ENCODE measurements at places on chromosomes 5 and 9.

- H3K27ac ChIP-seq: no peak overlapping the region
- no peaks in the 10 kb centered on the region for H3K4me1 ChIP-seq
- H3K36me3 ChIP-seq: peaks cover 2% of the 10 kb centered on the region
- H3K27me3 ChIP-seq: peaks cover 14% of the 10 kb centered on the region
- no peak for DNase-seq
- H3K4me3 ChIP-seq: no peak overlapping the region
These were observed 131.3 kb upstream of the CCDC180 start for GRCh38 chr9:97176206-97176605.

- H3K27ac ChIP-seq: no peak overlapping the region
- no peaks in the 10 kb centered on the region for H3K27me3 ChIP-seq
- no peak overlapping the region for H3K4me3 ChIP-seq
- no peaks in the 10 kb centered on the region for H3K4me1 ChIP-seq
- no peak for DNase-seq
These were observed 32.9 kb upstream of the JADE2 start for GRCh38 chr5:134492568-134492967.

GRCh38 chr9:128828719-128829452 is 708 bp downstream of the SPOUT1 start:
- DNase-seq: no peak
- H3K4me3 ChIP-seq: peak overlapping the region; percentile 99
- H3K27ac ChIP-seq: peak overlapping the region; percentile 91
- H3K27me3 ChIP-seq: no peaks in the 10 kb centered on the region

GRCh38 chr5:150129813-150130492 is 25.7 kb downstream of the PDGFRB start:
- no peak overlapping the region for H3K27ac ChIP-seq
- no peaks in the 10 kb centered on the region for H3K27me3 ChIP-seq
- peak; percentile 19 for DNase-seq
- no peaks in the 10 kb centered on the region for H3K36me3 ChIP-seq
- H3K4me3 ChIP-seq: no peak overlapping the region

GRCh38 chr5:164319161-164319560 is 813.7 kb downstream of the MAT2B start:
- no peak for DNase-seq
- H3K27ac ChIP-seq: no peak overlapping the region
- H3K4me3 ChIP-seq: no peak overlapping the region

- H3K27me3 ChIP-seq: peaks cover 3% of the 10 kb centered on the region
- H3K27ac ChIP-seq: no peak overlapping the region
- DNase-seq: no peak
- H3K4me1 ChIP-seq: peaks cover 16% of the 10 kb centered on the region
- H3K4me3 ChIP-seq: no peak overlapping the region
These were observed 6.8 kb upstream of the CLINT1 start for GRCh38 chr5:157865781-157866180.

GRCh38 chr5:34669931-34670516 is 13.9 kb downstream of the RAI14 start:
- no peak overlapping the region for H3K4me3 ChIP-seq
- no peak for DNase-seq
- H3K36me3 ChIP-seq: no peaks in the 10 kb centered on the region
- H3K27ac ChIP-seq: no peak overlapping the region
- no peaks in the 10 kb centered on the region for H3K4me1 ChIP-seq

DNA sequence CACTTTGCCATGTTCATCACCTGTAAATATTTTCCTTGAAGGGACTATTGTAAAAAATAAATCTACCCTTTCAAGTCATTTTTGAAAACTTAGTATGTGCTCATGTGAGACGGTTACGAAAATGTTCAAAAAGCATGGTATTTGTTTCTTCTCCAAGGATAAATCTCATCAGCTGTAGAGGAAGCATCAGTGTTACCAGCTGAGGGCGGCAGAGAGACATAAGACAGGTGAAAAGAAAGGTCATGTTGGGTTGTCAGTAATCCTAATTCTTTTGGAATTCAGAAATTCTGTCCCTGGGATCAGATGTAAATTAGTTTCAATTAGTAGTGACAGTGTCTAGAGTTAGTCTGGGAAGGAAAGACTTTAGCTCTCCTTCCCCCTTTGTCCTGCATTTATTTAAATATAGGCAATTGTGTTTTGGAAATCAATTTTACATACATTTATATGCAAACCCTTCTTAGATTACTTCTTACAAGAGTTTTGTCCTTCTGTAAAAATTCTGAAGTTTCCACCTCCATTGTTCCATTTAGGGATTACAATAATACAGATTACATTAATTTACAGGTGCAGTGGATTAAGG is 791.9 kb upstream of the CDH6 start:
- no peak overlapping the region for H3K4me3 ChIP-seq
- no peak overlapping the region for H3K27ac ChIP-seq
- no peaks in the 10 kb centered on the region for H3K27me3 ChIP-seq
- no peaks in the 10 kb centered on the region for H3K4me1 ChIP-seq
- no peaks in the 10 kb centered on the region for H3K36me3 ChIP-seq
- DNase-seq: no peak

DNA sequence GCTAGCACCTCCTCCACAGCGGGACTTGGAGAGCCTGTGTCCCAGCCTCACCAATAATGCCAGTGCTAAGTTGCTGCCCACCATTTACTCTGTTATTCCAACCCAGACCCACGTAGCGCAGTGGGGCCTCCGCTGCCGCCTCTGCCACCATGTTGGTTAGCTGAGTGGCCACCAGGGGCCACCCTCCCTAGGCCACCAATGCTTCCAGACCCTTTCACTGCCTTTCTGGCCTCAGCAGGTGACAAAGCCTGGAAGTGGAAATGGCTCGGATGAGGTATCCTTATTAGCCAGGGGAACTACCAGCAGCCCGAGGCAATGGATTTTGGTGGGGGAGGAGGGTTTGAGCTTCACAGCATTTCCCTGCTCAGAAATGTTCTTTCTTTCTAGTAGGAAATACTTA is 110.1 kb downstream of the OSTF1 start:
- H3K27me3 ChIP-seq: peaks cover 16% of the 10 kb centered on the region
- H3K4me3 ChIP-seq: no peak overlapping the region
- H3K27ac ChIP-seq: no peak overlapping the region
- DNase-seq: no peak
- H3K36me3 ChIP-seq: no peaks in the 10 kb centered on the region

- DNase-seq: no peak
- peaks cover 40% of the 10 kb centered on the region for H3K36me3 ChIP-seq
- peak overlapping the region; percentile 98 for H3K4me3 ChIP-seq
These were observed 746 bp upstream of the NPM1 start for GRCh38 chr5:171386861-171387344.

DNA sequence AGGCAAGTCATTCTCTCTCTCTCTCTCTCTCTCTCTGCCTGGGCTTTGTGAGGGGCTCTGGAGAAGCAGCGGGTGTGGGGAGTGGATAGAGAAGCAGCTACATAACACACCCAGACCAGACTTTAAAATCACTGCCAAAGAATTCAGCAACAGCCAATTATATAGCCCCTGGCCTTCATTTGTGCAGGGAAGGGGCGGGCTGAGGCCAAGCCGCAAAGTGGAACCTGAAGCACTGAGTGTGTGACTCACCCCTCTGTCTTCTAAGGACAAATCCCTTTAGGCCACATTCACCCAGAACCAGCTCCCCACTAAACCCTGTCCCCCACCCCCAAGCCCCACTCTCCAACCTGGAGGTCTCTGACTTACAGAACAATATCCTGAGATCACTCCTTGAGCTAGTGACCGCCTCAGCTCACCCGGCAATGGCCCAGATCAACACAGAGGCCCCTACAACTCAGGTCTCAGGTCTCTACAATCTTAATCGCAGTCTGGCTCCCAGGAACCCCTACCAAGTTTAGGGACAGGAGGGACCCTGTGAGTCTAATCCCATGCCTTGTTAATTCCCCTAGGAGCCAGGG is 6.0 kb downstream of the B4GALT1 start:
- H3K36me3 ChIP-seq: peaks cover 14% of the 10 kb centered on the region
- peak overlapping the region; percentile 82 for H3K4me3 ChIP-seq
- peak overlapping the region; percentile 94 for H3K27ac ChIP-seq
- H3K4me1 ChIP-seq: peaks cover 83% of the 10 kb centered on the region
- no peaks in the 10 kb centered on the region for H3K27me3 ChIP-seq

- no peaks in the 10 kb centered on the region for H3K36me3 ChIP-seq
- DNase-seq: no peak
- H3K4me1 ChIP-seq: no peaks in the 10 kb centered on the region
- H3K27me3 ChIP-seq: peaks cover 14% of the 10 kb centered on the region
These were observed 370.7 kb upstream of the IRX2 start for GRCh38 chr5:3122216-3122615.

GRCh38 chr9:133369933-133370332 is 5.9 kb downstream of the SURF4 start:
- H3K4me3 ChIP-seq: peak overlapping the region; percentile 67
- no peak for DNase-seq
- peaks cover 50% of the 10 kb centered on the region for H3K4me1 ChIP-seq
- peaks cover 70% of the 10 kb centered on the region for H3K36me3 ChIP-seq
- H3K27me3 ChIP-seq: no peaks in the 10 kb centered on the region

DNA sequence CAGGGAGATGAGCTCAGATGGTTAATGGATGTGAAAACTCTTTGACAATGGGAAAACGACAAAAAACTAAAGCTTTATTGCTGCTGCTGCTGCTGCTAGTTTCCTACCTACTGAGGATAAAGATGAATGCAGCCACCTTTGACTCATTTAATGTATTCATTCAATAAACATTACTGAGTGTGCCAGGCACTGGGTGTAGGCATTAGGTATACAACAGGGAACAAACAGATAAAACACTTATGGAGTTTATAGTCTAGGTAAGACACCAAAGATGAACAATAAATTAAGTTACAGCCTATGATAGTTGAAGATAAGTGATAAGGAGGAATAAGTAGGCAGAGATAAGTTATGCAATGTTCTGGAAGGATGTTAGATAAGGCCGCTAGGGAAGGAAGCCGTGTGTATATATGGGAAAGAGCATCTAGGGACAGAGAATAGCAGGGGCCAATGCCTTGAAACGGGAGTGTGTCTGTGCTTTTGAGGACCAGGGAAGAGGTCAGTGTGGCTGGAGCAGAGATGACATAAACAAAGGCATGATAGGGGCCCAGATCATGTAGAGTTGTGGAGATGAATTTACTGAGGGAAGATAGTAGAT is 477.6 kb downstream of the NTRK2 start:
- no peak for DNase-seq
- H3K4me1 ChIP-seq: no peaks in the 10 kb centered on the region
- H3K36me3 ChIP-seq: no peaks in the 10 kb centered on the region
- no peak overlapping the region for H3K4me3 ChIP-seq

GRCh38 chr9:26077860-26078259 is 399.6 kb upstream of the TUSC1 start:
- H3K4me3 ChIP-seq: no peak overlapping the region
- no peaks in the 10 kb centered on the region for H3K27me3 ChIP-seq
- no peaks in the 10 kb centered on the region for H3K36me3 ChIP-seq
- H3K4me1 ChIP-seq: no peaks in the 10 kb centered on the region

DNA sequence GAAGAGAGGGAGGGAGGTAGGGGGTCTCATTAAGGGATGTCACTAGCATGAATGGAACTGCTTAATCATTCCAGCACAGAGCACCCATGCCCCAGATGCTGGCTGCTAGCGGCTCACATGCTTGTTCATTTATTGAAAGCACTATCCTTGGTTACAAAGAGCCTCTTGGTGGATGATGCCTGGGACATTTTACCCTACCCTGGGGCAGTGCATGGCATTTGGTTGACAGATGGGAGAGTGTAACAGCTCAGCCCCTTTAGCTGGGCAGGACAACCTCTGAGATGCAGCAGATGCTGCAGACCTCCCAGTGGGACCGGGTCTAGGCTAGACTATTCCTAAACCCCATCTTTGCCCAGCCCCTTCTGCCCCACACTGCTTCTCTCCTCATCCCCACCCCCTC is 46.9 kb upstream of the TCERG1 start:
- no peak overlapping the region for H3K4me3 ChIP-seq
- H3K27ac ChIP-seq: no peak overlapping the region
- peaks cover 5% of the 10 kb centered on the region for H3K4me1 ChIP-seq

DNA sequence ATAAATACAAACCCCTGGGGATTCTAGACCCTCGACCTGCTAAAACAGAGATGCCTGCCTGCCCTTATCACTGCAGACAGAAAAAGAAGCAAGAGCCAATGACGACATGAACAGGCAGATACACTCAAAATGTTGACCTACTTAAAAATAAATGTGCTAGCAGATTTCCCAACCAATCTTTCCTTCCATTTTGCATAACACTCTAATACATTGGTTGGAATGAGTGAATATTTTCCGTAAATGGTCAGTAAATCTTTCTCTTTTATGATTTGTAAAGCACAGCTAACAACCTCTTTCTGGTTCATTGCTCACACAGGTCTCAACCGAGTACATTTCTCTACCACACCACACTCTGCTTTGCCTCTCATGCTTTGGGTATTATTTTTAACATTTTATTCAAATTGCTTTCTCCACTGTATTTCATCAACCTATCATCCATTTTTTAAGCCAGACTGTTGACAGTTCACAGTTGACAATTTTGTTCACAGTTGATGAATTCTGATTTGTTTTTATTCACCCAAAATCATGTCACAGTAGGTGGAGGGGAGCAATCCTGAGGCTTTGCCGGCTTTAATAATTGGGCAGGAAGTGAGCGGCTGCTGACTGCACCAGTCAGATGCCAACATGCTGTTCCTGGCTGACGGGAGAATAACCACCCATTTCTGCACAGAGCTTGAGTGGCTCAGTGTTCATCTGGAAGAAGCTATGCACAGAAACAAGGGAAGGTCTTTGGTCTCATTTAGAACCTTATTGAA is 426.6 kb downstream of the SPOCK1 start:
- H3K36me3 ChIP-seq: no peaks in the 10 kb centered on the region
- DNase-seq: no peak
- H3K4me1 ChIP-seq: no peaks in the 10 kb centered on the region
- H3K27me3 ChIP-seq: no peaks in the 10 kb centered on the region
- H3K4me3 ChIP-seq: no peak overlapping the region

DNA sequence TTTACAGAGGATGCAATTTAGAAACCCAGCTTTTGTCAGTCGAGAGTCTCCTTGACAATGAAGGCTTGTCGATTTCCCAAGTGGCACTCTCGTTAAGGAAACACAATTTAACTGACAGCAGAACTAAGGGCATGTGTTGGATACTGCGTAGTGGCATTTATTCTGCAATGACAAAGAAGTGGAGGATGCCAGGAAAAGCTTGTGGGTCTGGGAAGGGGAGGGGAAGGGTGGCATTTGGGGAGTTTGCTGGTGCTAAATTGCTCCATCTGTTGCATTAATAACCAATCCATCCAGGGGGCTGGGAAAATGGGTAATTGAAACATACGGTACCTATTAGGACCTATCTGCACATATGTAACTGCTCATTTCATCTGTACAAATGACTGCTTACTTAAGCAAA is 190.6 kb downstream of the NSG2 start:
- H3K27me3 ChIP-seq: no peaks in the 10 kb centered on the region
- H3K4me1 ChIP-seq: no peaks in the 10 kb centered on the region
- H3K27ac ChIP-seq: no peak overlapping the region
- no peaks in the 10 kb centered on the region for H3K36me3 ChIP-seq

- peaks cover 52% of the 10 kb centered on the region for H3K36me3 ChIP-seq
- H3K27me3 ChIP-seq: no peaks in the 10 kb centered on the region
- DNase-seq: no peak
- H3K4me3 ChIP-seq: no peak overlapping the region
- no peak overlapping the region for H3K27ac ChIP-seq
These were observed 8.6 kb downstream of the KLHL9 start for GRCh38 chr9:21326526-21327139.
